Activated naive CD4-positive, alpha-beta T cell treated with Interleukin-2 at 50 U/mL for 16 hours (primary cell): ENCODE measurements at places on chromosomes 5 and 9.
A peak's percentile ranks its signal among the peaks of the same experiment; 100 is the strongest.

- no peak for DNase-seq
Observed at GRCh38 chr9:115522912-115523311, 405.0 kb upstream of the TNC start.

- no peak for DNase-seq
Observed at GRCh38 chr9:83068414-83068813, 5.5 kb upstream of the RASEF start.

GRCh38 chr5:149605998-149606724, 24.9 kb downstream of the ARHGEF37 start:
- DNase-seq, result no peak

- DNase-seq, result no peak
Observed at GRCh38 chr5:41263335-41263734, 50.0 kb upstream of the C6 start.

DNA sequence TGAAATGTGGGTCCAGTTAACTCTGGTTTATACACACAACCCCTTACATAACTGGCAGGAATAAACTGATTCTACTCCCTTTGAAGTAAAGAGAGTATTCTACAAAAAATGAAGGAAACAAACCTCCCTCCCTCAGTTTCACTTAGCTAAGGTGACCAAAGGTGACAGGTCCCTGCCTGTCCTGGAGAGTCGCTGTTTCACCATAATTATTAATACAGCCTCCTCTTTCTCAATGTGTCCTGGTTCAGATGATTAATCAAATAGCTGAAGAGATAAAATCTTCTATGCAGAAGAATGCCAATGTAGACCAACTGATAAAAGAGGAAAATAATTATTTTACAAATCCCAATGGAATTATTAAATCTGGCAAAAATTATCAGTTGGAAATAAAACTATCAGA, 163.7 kb upstream of the GNA14 start:
- DNase-seq, result no peak

GRCh38 chr9:132637351-132637750, 32.4 kb downstream of the DDX31 start:
- DNase-seq, result no peak

DNA sequence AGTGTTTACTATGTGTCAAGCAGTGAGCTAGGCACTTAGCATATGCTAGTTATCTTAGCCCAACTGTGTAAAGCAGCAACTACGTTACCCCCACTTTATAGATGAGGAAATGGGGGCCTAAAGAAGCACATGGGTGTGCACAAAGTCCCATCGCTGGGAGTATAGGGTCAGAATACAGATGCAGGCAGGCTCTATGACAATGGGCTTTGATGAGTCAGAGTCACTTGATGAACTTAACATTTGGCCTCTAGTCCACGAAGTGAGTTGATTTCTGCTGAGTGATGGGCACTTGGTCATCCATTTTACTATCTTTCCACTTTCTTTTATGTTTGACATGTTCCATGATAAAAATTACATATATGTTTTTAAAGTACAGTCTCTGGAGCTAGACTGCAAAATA, 204.3 kb downstream of the TRIM32 start:
- DNase-seq, result no peak

GRCh38 chr5:43171926-43172325, 20.1 kb upstream of the NIM1K start:
- no peak for DNase-seq

DNA sequence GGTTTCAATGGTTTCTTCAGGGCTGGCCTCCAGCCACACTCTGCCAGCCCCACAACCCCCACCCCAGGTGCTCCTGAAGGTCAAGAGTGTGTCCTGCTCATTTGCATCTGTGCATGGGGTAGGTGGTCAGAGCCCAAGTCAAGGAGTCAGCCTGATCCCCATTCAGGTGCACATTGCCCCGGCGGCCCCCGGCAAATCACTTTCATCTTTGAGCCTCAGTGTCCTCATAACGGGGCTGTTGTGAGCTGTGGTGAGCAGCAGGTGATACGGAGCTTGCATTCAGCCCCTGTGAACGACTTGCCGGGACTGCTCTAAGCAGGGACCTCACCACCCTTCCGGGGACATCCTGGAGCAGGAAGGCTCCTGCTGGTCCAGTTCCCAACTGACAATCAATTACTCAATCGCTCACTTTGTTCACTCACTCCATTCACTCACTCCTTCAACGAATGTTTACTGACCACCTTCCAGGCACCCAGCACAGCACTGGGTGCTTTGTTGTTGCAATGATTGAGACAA, 93.2 kb upstream of the CPEB4 start:
- no peak for DNase-seq

- DNase-seq, result no peak
Observed at GRCh38 chr9:14907696-14908095, 2.5 kb downstream of the FREM1 start.

DNA sequence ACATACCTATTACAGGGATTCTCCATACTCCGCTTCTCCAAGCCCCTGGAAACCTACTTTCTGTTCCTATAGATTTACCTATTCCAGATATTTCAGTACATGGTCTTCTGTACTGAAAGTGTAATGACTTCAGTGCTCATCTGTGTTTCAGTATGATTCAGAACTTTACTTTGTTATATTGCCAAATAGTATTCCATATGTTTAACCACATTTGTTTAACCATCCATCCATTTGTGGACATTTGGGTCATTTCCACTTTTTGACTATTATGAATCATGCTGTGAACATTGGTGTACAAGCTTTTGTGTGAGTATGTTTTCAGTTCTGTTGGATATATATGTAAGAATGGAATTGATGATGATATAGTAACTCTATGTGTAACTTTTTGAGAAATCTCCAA, 188.9 kb downstream of the PDZD2 start:
- no peak for DNase-seq

GRCh38 chr5:100430268-100431195, 104.6 kb upstream of the FAM174A start:
- peak; percentile 43 for DNase-seq
